ENCODE measurements at places on chromosomes 2 and 18.

GRCh38 chr2:204669382-204669781 lies 124.1 kb downstream of the PARD3B start:
- DNase-seq, result no peak

GRCh38 chr18:76498064-76498463 lies 3.0 kb upstream of the ZNF516 start:
- DNase-seq, result no peak

DNA sequence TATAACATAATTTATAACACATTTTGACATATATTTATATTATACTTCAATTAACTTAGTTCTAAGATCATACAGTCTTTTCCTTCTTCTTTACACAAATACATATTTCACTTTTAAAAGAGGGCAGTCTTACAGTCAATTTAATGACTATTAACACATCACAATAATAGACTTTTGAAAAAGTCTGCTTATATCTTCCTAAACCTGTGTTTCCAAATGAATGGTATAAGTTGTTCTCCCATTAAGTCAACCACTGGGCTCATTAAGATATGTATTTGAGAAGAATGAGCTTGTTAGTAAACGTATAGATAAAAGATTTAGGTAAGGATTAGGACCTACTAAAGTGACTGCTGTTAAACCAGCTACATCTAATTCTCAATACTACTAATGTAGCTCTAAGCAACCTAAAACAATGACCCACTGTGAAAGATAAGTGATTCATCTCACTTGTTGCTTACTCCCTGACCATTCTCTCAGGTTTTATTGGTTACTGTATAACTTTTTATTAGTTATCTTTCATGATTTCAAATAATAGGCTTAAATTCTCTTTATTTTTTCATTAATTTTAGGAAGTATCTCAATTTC lies 27.0 kb downstream of the SLC40A1 start:
- no peak for DNase-seq

DNA sequence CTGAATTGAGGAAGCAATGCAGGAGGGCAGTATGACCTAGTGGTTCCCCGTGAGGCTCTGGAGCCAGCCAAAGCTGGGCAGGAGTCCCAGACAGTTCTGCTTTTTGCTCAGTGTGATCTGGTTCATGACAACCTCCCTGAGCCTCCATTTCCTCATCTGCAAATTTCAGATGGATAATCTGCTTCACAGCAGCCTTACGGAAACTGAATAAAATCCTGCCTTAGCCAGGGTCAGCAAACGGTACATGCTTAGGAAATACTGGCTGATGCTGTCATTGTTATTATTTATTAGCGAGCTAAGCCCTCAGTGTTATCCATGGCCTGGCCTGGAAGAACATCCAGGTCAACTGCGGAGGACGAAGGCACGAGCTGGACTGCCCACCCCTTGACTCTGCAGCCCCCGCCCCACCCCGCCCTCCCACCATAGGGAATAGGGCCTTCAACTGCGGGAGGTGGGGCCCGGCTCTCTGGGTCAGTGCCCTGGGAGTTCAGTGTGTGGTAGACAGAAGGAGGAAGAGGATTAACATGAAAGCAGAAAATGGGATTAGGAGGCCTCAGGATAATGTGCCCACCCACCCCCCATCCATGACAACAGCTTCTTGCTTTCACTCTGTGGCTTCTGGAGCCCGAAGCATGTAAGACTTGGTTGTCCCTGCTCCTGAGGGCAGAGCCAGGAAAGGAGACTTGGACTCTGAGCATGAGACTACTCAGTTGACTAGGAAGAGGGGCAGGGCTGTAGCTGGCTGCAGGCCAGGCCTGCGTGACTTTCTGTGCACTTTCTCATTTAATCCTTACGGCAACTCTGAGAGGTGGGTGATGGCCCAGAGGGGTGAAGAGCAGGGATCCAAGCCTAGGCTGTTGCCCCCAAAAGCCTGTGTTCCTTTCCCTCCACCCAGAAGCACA lies 13.1 kb downstream of the PKDCC start:
- no peak for DNase-seq

DNA sequence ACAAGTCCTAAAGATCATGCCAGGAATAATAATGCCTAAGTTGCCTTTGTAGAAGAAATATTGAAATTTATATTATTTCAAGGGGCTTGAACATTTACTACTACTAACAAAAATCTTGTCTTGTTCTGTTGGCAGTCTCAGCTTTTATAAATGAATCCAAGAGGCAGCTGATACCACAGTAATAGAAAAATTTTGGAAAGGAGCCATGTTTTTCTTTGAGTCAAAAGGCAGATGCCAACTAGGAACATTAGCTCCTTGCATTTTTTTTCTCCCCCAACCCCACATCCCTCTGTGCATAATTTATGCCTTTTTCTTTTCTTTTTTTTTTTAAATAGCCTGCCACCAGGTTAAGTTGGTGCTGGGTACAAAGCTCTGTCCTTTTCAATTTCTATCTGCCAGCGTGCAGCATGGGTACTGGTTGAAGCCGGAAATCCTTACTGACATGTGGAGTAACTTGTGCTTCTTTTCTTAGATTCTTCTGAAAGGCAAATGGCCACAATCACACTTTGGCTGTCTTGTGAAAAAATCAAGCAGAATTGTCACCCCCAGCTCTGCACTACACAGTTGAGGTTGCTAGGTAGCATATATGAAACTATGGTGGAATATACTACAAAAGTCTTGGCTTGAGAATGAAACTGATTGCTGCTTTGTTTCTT lies 98.8 kb downstream of the RHBDD1 start:
- no peak for DNase-seq

Data from GM23338 (cell line).